ENCODE measurements at places on chromosomes 7 and 10.

- no peak for DNase-seq
Observed at GRCh38 chr10:48224296-48224695, 50.2 kb downstream of the FRMPD2 start.

- DNase-seq: no peak
Observed at GRCh38 chr10:72088889-72089575, 681 bp upstream of the SPOCK2 start.

DNA sequence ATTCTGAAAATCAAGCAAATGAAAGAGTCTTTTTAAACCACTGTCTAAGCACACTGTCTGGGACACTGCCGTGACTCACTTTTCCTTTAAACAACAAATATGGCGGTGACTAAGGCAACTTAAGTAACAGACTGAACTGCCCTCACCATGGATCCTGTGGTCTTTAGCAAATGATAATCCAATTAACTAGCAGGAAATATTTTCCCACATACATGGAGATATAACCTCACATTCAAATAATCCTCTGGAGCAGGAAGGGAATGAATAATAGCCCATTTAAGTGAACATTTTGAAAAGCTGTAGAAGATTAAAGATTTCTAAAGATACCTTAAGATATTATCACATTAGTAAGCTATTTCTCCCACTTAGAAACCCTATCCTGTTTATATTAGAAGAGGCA, 40.3 kb upstream of the LRRC17 start:
- DNase-seq: no peak

DNA sequence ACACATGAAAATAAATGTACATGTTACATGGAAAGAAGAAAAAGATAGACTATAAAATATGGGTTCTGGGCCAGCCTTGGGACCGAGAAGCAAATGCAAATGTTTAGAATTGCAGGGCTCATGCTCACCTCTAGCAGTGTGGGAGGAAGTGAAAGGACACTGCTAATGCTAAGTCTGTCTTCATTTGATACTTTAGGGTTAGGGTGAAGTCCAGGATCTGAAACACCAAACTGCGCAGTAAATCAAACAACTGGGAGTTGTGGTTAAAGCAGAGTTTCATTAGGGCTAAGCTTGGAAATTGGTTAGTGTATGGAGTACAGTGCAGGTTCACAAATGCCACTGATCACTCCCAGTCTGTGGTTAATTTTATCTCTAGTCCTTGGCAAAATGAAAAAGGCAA, 73.2 kb upstream of the PDK4 start:
- no peak for DNase-seq

DNA sequence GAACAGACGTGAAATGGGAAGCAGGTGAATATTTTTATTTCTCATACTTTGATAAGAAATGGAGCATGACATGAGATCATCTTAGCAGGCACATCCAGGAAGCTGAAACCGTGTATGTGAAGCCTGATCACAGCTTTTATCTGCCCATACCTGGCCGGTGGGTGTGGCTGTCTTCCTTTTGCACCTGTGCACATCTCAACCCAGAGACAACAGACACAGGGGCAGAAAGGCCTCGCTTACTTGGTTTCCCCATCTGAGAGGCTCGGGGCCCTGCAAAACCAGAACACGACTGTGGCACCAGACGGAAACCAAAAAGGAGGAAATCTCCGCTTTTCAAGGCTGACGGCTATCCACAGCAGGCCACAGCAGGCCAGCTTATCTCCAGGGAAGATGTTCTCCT, 116.4 kb downstream of the TCERG1L start:
- DNase-seq: no peak

DNA sequence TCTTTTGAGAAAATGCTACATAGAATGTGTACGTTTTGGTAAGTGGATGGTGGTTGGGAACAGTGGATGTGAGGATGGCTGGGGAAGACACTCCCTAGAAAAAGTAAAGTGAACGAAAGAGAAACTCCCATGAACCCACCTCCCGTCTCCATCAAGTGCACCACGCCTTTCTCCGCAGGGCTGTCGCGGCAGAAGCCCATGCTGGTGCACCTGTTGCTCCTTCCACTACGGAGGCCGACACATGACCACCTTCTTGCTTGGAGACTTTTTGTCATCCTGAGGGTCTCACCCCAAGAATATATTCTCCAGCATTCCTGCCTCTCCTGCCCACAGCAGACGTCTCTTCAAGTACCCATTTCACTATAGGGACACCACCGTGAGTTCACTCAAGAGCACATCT, 630.4 kb upstream of the PFKP start:
- DNase-seq: no peak

DNA sequence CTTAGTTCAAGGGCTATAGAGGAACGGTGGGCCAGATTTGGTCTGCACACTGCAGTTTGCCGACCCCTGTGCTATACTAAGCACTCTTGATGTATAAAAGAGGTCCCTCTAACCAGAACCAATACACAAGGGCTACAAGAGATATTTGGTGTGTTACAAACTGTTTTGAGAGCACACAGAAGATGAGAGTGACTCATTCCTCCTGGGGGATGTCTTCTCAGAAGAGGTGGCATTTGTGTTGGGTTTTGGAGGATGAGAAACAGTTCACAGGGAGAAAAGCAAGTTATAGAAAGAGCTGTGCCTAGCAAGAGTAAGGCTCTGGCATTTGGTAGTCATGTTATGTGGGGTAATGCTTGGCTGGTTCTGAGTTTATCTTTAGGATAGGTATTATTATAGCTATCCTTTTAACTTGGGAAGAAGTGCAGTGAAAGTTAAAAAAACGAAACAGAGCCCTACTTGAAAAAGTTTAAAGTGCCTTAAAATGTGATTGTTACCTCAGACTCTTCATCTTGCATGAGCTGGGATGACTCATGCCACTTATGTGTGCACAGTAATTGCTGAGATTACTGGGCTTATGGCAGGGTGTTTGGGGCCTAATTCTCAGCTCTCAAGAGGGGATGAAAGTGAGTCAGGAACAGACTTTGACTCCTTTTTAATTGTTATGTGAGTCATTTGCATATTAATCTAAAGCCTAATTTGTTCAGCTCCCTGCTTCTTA, 160.4 kb downstream of the KIF20B start:
- DNase-seq: no peak

- no peak for DNase-seq
Observed at GRCh38 chr7:18086165-18087025, 58.7 kb upstream of the PRPS1L1 start.

- no peak for DNase-seq
Observed at GRCh38 chr10:17701301-17701700, 50.7 kb upstream of the TMEM236 start.

- DNase-seq: no peak
Observed at GRCh38 chr10:132712743-132713142, 73.2 kb downstream of the NKX6-2 start.

DNA sequence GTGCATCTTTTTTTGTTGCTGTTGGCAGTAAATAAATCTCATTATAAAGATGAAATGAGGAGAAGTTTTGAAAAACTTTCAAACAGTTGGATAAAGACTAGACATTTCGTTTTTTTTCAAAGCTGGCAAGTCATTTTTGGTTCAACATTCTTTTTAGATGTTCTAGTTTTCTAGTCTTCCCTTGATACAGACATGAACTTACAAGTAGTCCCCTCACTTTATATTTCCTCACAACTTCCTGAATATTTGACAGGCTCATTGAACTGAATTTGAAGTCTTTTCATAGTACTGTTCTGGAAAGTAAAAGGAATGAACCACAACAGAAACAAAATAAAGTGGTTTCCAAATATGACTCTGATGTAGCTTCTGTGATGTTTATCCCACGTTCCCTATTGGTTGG, 134.2 kb downstream of the NRCAM start:
- no peak for DNase-seq

GRCh38 chr7:81725812-81726127, 44.1 kb downstream of the HGF start:
- no peak for DNase-seq

Measured in activated CD8-positive, alpha-beta memory T cell treated with anti-CD3 and anti-CD28 coated beads for 4 hours (primary cell).